ENCODE measurements at places on chromosomes 2 and 18. TPM values are rescaled to one million over a fixed set of nuclear protein-coding genes. Genes with fewer than 3 reads are reported as not detected.

The PRSS56 gene
- total RNA-seq: not detected

The SERPINB11 gene
- total RNA-seq: not detected

The GNAL gene
- 0.72 TPM for total RNA-seq

The LIMS4 gene
- total RNA-seq: 15.1 TPM

The SCN7A gene
- under 0.01 TPM for total RNA-seq

The PLGLB1 gene
- not detected for total RNA-seq

The APCDD1 gene
- 9.2 TPM for total RNA-seq

The ANO7 gene
- 1.6 TPM for total RNA-seq

The FSHR gene
- not detected for total RNA-seq

The CCDC141 gene
- not detected for total RNA-seq

The CFAP221 gene
- total RNA-seq: not detected

The RNF144A gene
- total RNA-seq: 1.9 TPM

The MERTK gene
- 1.1 TPM for total RNA-seq

The BOLL gene
- not detected for total RNA-seq

The TMEM18 gene
- total RNA-seq: 26.0 TPM

The MAP3K2 gene
- total RNA-seq: 38.4 TPM

The EMX1 gene
- not detected for total RNA-seq

The DQX1 gene
- total RNA-seq: not detected

The TUBA3E gene
- not detected for total RNA-seq

The SOX11 gene
- total RNA-seq: not detected

The UGT1A9 gene
- not detected for total RNA-seq
